ENCODE measurements at places on chromosomes 6 and 20.

DNA sequence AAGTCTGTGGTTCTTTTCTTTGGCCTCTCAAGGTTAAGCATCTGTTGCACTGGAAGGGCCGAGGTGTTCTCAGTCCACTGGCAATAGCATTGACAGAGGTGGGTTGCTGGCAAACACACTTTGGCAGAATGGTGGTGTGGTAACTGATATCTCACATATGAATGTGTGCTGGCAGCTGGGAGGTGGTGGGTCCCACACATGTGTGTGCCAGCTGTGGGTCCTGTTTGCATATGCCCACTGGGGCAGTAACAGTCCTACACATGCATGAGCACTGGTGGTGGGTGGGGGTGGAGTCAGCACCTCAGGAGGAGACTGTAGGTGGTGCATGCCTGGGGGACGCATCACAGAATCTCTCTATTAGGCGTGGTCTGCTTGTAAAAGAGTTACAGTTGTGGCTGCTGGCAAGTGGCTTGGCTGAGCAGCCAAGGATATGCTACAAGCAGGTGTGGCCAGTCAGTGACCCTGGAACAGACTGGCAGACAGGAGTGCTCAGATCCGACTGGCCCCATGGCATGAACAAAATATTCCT, 934.3 kb downstream of the GRIK2 start:
- DNase-seq, result no peak

- no peak for DNase-seq
These were observed 672 bp upstream of the UBE2V1 start for GRCh38 chr20:50113420-50114224.

- no peak for DNase-seq
These were observed 26.2 kb downstream of the RRAGD start for GRCh38 chr6:89385846-89386245.

- DNase-seq, result no peak
These were observed 72.5 kb downstream of the MAN1A1 start for GRCh38 chr6:119277052-119277451.

DNA sequence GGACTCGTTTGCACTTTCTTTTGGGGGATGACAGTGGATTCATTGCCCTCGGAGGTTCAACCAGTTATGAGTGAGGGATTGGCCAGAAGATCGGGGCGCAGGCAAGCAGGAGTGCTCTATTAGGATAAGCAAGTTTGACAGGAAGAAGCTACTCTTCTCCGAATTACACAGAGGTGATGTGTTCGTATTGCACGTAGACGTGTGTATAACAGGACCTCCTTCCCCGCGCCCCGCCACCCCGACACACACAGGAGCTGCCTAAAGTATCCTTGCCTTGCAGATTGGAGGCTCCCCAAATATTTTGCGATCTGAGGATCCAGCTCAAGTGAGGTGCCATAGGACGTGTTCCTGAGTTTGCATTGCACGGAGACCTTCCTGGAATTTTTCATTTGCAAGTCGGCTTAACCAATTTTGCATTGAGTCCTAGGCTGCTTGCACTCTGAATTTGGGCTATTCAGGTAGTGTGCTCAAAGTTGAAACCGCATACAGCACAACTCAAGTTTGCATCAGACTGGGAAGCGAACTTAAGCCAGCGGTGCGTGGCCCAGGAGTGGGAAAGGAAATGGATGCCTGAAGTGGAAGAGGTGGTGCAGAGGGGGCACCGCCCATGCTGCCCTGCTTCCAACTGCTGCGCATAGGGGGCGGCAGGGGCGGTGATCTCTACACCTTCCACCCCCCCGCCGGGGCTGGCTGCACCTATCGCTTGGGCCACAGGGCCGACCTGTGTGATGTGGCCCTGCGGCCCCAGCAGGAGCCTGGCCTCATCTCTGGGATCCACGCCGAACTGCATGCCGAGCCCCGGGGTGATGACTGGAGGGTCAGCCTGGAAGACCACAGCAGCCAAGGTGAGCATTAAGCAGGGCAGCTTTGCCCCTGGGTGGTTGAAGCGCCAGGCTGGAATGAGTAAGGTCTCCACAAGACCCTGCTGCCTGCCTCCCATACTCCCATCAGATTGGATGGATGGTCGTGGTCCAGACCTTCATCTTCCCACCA, 770 bp downstream of the TCF19 start:
- DNase-seq, result no peak

DNA sequence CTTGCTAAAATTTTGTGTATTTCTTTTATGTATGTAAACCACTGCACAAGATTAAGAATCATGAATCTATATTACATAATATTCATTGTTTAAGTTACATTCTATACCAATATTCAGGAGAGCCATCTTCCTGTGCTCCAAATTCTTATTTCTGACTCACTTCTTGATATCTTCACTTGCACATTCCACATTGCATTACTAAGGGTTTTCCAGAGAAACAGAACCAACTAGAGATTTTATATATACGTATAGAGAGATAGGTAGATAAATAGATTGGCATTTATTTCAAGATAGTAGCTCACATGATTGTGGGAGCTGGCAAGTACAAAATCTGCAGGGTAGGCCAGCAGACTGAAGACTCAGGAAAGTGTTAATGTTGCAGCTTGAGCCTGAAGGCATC, 222.2 kb upstream of the PRSS16 start:
- DNase-seq, result no peak

- DNase-seq, result no peak
These were observed 13.5 kb upstream of the KCNK16 start for GRCh38 chr6:39335780-39336545.

DNA sequence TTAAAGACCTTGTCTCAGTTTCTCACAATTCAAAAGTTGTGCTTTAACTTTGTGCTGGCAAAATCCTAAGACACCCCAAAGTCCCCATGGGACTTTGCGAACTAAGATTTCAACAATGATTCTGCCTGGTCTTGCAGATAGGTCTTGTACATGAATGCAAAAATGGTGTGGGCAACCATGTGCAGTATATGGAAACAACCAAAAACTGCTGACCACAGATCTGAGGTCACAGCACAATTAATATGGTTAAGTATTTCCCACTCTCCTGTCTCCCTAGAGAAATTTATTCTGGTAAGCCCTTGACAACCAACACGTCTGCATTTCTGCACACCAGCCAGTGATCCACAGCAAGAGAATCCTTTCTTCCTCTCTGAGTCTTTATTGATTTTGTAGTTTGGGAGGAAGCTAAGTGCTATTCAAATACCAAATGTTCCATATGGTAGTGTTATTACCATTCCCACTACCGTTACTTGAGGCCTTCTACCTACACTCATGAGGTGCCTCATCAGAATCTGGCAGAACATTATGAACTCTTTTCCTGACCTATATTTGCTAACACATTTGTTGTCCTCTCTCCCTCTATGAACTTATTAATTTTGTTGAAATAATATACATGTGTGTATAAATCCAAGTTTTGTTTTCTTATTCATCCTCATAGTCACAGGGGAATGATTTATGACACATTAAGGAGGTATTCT, 178.7 kb downstream of the ATXN1 start:
- DNase-seq, result no peak

DNA sequence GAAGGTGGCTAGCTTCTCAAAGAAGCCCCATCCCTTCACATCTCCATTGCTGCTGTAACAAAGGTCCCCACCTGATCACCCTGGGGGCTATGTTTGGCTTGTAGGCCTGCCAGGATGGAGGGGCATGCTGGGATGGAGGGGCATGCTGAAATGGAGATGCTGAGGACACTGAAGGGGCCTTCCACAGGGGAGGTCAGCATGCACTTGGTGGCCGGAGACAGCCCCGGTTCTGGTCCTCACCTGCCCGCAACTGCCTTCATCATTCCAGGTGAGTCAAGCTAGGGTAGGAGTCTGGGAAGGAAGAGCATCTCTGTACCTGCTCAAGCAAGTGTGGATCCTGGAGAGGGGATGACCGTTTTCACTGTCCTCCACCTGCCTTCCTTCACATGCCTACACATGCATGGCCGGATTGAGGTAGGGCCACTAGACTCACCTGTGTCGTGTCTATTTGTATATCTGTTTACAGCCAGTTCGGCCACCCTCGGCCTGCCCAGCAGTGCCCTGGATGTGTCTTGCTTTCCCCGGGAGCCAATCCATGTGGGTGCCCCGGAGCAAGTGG, 6.0 kb downstream of the L3MBTL1 start:
- DNase-seq, result no peak

Measured in DMS153 (cell line).